Fibroblast of lung (primary cell): ENCODE measurements at places on chromosomes 4 and X. TPM values are rescaled to one million over a fixed set of nuclear protein-coding genes. Genes with fewer than 3 reads are reported as not detected.

GRCh38 chrX:133583825-133584224 lies 168.5 kb upstream of the GPC4 start:
- no peak for DNase-seq

Gene CXorf65
- not detected in 2 replicates for polyA plus RNA-seq

- no peak for DNase-seq
Measured at GRCh38 chr4:78065508-78066192, 8.5 kb downstream of the FRAS1 start.

Gene SOD3
- 17.2 and 19.6 TPM in 2 replicates for polyA plus RNA-seq

Gene MED14
- polyA plus RNA-seq, result 26.6 and 31.3 TPM in 2 replicates

Gene IL1RAPL1
- 0.25 and 6.1 TPM in 2 replicates for polyA plus RNA-seq

DNA sequence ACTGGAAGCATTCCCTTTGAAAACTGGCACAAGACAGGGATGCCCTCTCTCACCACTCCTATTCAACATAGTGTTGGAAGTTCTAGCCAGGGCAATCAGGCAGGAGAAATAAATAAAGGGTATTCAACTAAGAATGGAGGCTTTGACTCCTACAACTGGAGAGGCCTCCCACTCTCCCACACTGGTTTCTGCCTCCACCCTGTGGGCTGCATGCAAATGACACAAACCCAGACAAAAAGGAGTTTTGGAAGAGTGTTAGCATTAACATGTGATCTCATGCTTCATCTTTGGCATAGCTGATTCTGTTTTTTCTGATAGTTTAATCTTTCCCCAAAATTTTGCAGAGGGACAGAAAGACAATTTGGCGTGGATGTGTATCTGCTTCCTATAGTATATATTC lies 80.8 kb upstream of the IQCM start:
- peak; percentile 53 for DNase-seq

- no peak for DNase-seq
Measured at GRCh38 chrX:15617111-15617510, 16.4 kb upstream of the ACE2 start.

- no peak for DNase-seq
Measured at GRCh38 chr4:176358083-176358469, 38.3 kb downstream of the SPCS3 start.

- DNase-seq, result no peak
Measured at GRCh38 chr4:99612281-99612680, 37.7 kb downstream of the MTTP start.

DNA sequence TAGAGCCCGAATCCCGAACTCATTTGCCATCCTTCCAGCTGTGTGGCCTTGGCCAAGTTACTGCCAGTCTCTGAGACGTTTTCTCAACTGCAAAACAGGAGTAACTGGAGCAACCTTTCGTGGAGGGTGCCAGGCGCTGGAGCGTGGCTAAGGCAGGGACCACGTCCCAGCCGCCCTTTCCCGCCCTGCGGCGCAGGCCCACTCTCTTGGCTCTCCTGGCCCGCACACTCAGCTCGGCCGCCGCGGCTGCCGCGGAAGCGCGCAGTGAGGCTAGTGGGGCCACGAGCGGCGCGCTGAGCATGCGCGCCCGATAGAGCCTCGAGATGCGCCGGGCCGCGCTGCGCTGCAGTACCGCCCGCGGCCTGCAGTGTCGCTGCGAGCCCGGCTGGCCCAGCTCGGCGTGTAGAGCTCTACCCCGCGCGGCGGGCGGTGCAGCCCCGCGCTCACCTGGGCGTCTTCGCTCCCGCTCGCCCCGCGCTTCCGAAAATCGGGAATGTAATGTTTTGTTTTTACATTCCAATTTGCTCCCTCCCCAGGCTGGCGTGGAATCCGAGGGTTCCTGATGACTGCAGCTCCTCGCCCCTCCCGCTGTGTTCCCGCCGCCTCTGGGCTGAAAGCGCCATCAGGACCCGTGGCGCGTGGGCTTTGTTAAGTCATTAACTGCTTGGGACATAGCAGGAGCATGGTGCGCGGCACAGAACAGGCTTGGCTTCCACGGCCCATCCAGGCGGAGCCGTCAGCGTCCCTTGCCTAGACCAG lies 4.0 kb upstream of the ZNF518B start:
- DNase-seq, result peak; percentile 53

DNA sequence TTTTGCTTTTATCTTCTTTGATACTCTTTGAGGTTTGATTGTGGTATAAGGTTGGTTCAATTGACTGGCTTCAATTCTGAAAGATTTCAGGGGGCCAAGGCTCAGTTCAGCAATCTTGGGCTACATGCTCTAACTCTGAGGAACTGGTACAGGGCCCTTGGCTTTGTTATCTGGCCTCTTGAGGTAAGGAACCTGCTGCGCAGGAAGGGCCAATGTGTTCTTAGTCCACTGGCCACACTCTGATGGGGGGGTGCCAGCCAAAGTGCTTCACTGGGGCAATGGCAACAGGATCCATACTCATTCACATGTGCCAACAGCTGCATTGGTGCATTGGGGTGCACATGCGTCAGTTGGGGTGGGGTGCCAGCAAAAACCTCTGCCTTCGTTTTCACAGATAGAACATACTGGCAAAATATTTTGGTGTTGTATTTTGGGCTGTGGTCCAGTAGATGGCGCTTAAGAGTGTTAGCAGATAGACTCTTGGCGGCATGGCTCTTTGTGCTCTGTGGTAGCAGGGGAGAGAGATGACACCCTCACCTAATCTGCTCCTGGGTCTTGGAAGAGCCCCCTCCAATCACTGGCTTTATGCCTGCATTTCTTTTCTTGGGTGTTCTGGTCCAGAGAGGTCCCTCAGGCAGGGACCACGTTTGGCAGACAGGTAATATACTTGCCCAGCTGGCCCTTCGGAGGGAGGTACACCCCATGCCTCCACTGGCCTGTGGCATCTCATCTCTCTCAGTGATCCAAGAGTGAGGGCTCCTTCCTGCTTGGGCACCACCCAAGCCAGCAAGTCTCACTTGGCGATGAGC lies 42.9 kb downstream of the NDST3 start:
- peak; percentile 44 for DNase-seq

GRCh38 chrX:110713666-110714065 lies 82.0 kb downstream of the CHRDL1 start:
- DNase-seq, result no peak

Gene H2BW2
- polyA plus RNA-seq, result not detected in 2 replicates

DNA sequence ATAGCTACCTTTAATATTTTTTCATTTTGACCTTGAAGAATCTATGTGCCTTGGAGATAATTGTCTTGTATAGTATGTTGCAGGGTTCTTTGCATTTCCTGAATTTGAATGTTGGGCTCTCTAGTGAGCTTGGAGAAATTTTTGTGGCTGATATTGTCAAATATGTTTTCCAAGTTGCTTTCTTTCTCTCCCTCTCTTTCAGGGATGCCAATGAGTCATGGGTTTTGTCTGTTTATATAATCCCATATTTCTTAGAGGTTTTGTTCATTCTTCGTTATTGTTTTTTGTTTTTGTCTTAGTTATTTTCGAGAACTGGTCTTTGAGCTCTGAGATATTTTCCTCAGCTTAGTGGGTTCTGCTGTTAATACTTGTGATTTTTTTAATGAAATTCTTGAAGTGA lies 20.7 kb downstream of the RAB40AL start:
- peak; percentile 38 for DNase-seq
